CD4-positive, alpha-beta memory T cell (primary cell): ENCODE measurements at places on chromosomes 16 and 17. TPM values are rescaled to one million over a fixed set of nuclear protein-coding genes. Genes with fewer than 3 reads are reported as not detected.

Gene ANKS3
- total RNA-seq = 28.5 TPM

Gene CUEDC1
- total RNA-seq = 0.90 TPM

Gene ANKRD40CL
- total RNA-seq = not detected

Gene KLHDC4
- total RNA-seq = 82.4 TPM

Gene WSCD1
- total RNA-seq = 0.47 TPM

Gene ASPHD1
- not detected for total RNA-seq

Gene GRIN2C
- total RNA-seq = 0.09 TPM

Gene ANKS4B
- total RNA-seq = not detected

Gene EEF2K
- total RNA-seq = 19.1 TPM

Gene FAM83G
- 15.1 TPM for total RNA-seq

Gene ARHGAP44
- not detected for total RNA-seq

Gene KRT24
- total RNA-seq = not detected

Gene CCL13
- not detected for total RNA-seq

Gene KRT13
- total RNA-seq = not detected

Gene HS3ST4
- not detected for total RNA-seq

Gene KRTAP4-3
- not detected for total RNA-seq

Gene G6PC1
- total RNA-seq = not detected

Gene WNT3
- total RNA-seq = not detected

Gene GAST
- total RNA-seq = not detected

Gene PLCG2
- total RNA-seq = 2.3 TPM

Gene HSPB9
- total RNA-seq = not detected

Gene BCL6B
- not detected for total RNA-seq

Gene TEX14
- 1.3 TPM for total RNA-seq

Gene SERPINF2
- total RNA-seq = 1.3 TPM

Gene TBC1D3K
- not detected for total RNA-seq
